ENCODE measurements at places on chromosomes 6 and 20.

DNA sequence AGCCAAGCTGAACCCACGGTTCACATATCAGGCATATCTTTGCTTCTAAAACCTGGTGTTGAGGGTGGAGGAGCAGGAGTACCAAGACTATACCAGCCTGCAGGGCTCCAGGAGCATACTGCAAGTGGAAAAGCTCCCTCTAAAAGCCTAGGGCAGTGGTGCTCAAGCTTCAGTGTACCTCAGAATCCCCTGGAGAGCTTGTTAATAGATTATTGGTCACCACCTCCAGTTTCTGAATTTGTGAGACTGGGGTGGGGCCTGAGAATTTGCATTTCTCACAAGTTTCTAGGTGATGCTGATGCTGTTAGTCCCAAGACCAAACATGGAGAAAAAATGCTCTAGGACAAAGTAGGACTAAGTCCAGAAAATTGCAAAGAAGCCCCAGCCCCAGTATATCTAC is 65.4 kb downstream of the FILIP1 start:
- no peak for DNase-seq

DNA sequence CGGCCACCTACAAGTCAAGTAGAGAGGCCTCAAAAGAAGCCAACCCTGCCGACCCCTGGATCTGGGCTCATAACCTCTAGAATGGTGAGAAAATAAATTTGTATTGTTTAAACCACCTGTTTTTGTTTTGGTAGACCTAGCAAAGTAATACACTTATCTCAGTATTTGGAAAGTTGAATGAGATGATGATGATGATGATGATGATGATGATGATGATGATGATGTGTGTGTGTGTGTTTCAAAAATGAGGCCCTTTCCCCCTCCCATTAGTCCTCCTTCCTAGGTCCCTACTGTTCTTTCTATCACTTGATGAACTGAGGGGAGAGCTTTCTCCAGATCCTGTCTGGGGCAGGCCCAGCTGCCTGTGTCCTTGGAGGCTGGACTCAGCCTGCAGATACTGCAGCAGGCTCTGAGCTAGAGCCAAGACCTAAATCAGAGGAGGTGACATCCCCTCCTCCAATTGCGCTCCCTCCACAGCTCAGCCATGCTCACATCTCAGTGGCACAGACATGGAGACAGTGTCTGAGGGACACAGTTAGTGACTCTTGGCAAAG is 120.1 kb downstream of the LRFN2 start:
- no peak for DNase-seq

DNA sequence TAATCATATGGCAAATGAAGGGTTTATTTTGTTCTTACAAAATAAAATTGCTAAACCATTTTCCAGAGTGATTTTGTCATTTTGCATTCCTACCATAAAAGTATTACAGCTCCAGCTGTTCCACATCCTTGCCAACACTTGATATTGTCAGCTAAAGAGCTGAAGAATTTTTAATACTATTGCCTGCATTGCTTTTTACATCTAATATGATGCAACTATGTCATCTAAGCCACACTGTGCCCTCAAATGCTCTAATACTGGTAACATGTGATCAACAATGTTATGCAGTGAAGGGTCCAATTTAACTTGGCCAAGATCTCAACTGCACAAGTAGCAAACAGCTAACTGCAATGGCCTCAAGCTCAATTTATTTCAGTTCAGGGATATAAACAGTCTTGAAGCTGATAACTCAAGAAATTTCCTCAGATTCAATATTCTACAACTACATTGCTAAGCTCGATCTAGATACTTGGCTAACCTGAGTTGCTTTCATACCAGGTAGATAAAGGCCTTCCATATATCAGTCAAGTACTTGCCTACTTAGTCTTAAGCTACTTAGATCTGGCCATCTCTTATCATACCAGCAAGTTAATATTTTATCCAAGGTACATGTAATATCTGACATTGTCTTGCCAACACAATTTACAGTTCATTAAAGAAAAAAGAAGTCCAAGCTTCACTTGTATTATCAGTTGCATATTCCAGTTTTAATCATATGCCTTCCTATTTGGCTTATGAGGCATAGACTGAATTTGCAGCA is 17.0 kb downstream of the AKIRIN2 start:
- DNase-seq: no peak

- no peak for DNase-seq
Observed at GRCh38 chr6:136547336-136547735, 2.9 kb downstream of the MAP7 start.

DNA sequence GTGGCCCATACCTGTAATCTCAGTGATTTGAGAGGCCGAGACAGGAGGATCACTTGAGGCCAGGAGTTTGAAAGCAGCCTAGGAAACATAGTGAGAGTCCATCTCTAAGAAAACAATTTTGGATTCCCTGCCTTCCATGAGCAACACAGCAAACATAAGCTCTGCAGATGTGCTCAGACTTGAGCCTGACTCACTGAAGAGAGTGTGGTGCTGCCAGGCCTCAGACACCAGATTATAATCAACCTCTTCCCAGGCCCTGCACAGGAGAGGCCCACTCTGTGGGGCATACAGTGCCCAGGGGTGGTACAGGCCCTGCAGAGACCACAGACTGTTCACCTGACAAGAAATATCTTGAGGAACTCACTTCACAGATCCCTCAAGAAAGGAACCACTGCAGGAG is 19.9 kb downstream of the HLA-DPB1 start:
- no peak for DNase-seq

DNA sequence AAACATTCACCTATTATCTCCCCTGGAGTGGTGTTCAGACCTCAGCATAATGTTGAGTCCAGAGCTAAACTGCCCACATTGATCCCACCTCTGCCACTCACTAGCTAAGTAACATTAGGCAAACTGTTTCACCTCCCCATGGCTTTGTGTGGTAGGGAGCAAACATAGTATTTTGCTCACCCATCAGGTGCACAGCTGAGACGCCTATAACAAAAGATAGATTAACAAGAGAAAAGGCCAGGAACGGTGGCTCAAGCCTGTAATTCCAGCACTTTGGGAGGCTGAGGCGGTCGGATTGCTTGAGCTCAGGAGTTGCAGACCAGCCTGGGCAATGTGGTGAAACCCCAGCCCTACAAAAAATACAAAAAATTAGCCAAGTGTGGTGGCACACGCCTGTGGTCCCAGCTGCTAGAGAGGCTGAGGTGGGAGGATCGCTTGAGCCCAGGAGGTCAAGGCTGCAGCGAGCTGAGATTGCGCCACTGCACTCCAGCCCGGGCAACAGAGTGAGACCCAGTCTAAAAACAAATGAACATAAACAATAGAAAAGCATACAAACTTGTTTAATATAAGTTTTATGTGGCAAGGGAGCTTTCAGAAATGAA is 91.6 kb downstream of the MAP3K7 start:
- DNase-seq: no peak

GRCh38 chr6:42958125-42958524 is 2.4 kb upstream of the GNMT start:
- DNase-seq: no peak

GRCh38 chr20:22341508-22341907 is 242.9 kb downstream of the FOXA2 start:
- no peak for DNase-seq
